ENCODE measurements at places on chromosomes 2 and 18.

DNA sequence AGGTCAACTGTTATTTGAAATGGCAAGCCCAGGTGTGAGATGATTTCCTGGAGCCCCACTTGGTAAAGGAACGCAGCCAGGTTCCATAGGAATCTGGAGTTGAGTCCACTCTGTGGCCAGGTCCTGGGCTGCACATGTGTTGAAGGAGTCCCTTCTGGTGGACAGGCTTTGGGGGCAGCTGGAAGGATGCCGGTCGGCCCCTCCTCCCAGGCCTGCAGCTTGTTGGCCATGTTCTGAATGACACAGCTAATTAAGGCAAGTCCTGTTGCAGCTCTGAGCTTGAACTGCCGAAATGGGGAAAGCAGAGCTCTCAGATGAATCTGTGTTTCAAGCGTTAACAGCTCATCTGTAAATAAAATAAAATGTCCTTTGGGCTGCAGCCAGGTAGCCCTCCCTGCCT, 23.8 kb downstream of the EN1 start:
- DNase-seq: no peak

GRCh38 chr2:223884399-223884798, 47.0 kb upstream of the AP1S3 start:
- no peak for DNase-seq

GRCh38 chr2:101559551-101559950, 84.6 kb upstream of the RFX8 start:
- no peak for DNase-seq

- no peak for DNase-seq
Observed at GRCh38 chr2:156294945-156295580, 37.5 kb downstream of the NR4A2 start.

GRCh38 chr2:113910967-113911678, 21.2 kb downstream of the ACTR3 start:
- DNase-seq: no peak

DNA sequence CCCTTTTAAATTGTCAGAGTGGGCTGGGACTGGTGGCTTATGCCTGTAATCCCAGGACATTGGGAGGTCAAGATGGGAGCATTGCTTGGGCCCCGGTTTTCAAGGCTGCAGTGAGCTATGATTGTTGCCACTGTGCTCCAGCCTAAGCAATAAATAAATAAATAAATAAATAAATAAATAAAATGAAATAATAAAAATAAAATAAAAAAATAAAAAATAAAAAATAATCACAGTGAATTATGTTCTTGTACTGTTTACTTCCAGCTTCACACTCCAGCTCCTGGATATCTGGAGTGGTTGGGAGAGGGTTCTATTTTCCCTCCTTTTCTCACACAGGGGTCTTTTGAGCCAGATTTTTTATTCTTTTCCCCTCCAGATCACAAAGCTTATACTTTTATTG, 26.2 kb upstream of the PNPT1 start:
- no peak for DNase-seq

DNA sequence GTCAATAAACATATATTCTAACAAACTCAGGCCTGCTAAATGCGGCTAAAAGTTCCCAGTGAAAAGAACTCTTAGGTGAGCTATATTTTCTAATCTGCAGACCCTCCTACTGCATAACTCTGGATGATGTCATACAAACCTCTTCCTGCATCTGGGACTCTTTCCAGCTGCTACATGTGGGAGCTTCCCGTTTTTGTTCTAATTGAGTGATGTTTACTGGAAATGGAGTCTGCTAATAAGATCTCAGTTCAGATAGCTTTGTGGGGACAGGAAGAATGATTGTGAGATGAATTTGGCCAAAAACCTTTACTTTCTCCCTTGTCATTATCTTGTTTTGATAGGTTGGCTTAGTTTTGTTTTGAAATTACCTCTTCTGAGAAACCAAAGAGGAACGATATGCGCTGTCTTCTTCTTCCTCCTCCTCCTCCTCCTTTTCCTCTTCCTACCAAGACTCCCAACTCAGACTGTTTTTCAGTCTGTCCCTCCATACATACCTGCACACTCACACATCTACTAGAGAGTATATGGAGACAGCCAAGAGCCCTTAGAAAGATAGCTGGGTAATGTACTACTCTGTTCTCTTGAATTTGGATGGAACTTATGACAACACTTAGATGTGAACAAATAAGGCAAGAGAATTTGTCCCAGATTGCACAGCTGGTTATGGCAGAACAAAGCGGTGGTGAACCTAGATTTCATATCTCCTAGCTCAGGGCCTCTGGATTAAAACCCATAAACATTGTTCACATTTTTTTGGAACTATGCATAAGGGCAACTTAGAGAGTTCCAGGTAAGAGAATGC, 39.8 kb upstream of the AAK1 start:
- no peak for DNase-seq

Measured in nucleus accumbens (tissue), 56 donors.